Left cardiac atrium (tissue), 4 donors: ENCODE measurements at places on chromosomes 2 and 18. TPM values are rescaled to one million over a fixed set of nuclear protein-coding genes. Genes with fewer than 3 reads are reported as not detected.

CCDC178 gene
- total RNA-seq: 1.4 TPM

ABCB11 gene
- 0.37 TPM for total RNA-seq

ANKRD29 gene
- 4.7 TPM for total RNA-seq

MALL gene
- total RNA-seq: 39.1 TPM

DNA sequence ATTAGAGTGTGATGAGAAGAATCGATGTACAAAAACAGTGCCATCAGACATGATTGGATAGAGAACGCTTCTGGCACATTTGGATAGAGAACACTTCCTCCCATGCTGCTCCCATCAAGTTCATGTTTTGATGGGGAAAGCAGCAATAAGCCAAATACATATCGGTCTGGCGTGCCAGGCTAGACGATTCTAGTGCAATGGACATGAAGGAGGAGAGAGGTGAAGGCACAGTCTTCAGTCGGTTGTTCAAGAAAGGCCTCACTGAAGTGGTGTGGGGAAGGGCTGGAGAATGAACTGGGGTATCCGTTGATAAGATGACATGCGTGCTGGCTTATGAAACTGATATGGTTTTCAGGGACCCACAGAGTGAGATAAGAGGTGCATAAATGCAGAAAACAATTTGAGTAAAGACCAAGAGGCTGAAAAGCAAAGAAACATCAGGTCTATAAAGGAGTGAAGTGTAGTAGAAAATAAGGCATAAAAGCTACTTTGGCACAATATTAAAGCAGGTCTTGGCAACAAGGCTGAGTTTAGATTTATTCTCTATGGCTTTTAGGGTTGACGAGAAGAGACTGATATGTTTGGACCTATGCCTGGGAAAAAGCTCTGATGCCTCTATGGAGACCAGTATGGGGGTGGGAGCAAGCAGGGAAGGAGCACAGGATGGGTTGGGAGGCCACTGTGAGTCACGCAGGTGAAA, 117.6 kb upstream of the PIEZO2 start:
- no peak for DNase-seq

DNA sequence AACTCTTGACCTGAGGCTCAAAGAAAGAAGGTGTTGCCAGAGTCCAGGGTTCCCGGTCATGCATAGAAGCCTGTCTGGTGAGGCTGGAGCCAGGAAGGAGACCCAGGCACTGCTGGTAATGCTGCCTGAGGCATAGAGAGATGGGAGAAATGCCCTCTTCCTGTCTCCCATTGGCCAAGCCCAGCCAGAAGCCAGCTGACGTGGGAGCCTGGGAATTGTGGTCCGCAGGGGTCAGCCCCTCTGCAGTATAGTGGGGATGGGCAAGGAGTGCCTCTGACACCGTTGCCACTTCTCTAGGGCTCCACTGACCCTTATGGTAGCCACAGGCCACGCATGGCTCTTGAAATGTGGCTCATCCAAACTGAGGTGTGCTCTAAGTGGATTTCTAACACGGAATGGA, 95.7 kb downstream of the CTIF start:
- no peak for DNase-seq

- DNase-seq: no peak
These were observed 178.9 kb downstream of the CAPN13 start for GRCh38 chr2:30628341-30628740.

GRCh38 chr18:5891854-5892215, 3.5 kb downstream of the TMEM200C start:
- DNase-seq: no peak

HJURP gene
- 1.1 TPM for total RNA-seq

KIAA2012 gene
- total RNA-seq: not detected

SMYD1 gene
- total RNA-seq: 116 TPM

ALPG gene
- not detected for total RNA-seq

DNA sequence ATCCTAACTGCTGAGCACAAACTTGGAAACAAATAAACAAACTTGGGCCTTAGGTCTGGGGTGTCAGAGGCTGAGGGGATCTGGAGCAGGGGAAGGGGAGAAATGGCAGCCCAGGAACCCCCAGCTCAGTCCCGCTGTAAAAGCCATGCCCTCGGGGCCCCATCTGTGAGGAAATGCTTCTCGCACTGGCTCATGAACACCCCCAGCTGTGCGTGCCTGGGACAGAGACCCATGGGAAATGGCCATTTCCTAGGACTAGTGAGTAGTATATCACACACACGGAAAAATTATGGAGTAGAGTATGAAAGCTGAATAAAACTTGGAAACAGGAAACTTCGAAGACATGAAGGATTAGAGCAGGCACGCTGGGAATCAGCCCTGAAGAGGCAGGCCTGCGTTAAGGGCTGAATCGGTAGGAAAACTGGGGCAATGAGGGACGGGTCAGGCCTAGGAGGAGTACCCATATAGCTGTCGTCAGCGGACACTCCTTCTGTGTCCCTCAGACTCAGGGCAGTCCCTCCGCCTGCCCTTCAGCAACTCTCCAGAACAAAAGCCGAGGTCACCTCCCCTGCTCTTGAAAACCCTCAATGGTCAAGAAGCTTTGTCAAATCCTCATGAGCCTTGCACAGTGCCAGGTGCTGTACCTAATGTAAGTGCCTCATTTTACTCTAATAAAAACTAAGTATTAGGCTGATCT, 120.8 kb upstream of the ODC1 start:
- no peak for DNase-seq

POTEC gene
- total RNA-seq: not detected

- no peak for DNase-seq
These were observed 282.8 kb downstream of the AGPS start for GRCh38 chr2:177675350-177675821.

DNA sequence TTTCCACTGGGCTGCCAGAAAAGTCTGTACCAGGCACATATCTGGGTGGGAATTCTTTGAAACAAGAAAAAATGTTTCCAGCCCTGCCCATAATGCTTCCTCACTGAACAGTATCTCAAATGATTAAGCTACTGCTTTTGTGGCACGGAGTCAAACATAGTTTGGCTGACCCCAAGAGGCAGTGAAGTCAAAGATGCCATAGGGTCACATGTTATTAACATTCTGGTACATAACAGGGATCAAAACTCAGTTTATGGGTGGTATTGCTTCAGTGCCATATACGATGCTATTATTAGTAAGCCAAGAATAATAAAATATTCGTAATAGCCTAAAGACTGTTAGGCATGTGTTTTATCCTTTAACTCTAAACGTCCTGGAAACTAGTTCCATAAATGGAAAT, 112.4 kb downstream of the FEZ2 start:
- peak; percentile 44 for DNase-seq

DNA sequence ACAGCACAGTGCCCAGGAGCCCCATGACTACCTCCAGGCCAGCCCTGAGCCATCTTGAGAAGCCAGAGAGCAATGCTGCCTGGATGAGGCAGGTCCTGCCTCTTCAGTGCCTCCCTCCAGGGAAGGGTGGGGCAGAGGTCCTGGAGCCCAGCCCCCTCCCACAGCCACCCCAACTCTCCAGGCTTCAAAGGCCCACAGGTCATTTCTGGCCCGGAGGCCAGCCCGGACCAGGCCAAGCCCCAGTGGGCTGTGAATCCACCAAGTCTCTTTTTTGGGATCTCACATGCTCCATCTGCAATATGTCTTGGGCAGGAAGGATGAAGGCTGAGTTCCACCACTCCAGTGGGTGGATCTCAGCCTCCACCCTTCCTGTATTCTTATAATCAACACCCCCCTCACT, 36.7 kb downstream of the SDC1 start:
- no peak for DNase-seq

DNA sequence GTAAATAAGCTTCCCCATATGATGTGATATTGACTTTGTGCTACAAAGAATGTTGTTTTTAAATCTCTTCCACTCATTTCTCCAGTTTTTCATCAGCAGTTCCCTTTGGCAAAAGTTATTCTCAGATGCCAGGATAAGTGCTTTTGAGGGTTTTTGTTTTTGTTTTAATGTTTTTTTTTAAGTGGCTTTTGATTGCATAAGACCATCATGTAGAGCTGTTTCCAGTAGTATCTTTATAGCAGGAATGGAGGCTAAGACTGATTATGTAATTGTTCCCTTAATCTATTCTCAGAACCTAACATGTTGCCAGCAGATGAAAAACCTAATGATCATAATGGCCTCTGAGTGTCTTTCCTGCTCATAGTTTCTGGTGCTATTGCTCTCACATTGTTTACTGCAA, 77.9 kb downstream of the CABLES1 start:
- no peak for DNase-seq

GAD1 gene
- total RNA-seq: not detected

ST6GAL2 gene
- total RNA-seq: 1.7 TPM

GRCh38 chr2:6771634-6772611, 93.8 kb downstream of the CMPK2 start:
- DNase-seq: peak; percentile 30

DNA sequence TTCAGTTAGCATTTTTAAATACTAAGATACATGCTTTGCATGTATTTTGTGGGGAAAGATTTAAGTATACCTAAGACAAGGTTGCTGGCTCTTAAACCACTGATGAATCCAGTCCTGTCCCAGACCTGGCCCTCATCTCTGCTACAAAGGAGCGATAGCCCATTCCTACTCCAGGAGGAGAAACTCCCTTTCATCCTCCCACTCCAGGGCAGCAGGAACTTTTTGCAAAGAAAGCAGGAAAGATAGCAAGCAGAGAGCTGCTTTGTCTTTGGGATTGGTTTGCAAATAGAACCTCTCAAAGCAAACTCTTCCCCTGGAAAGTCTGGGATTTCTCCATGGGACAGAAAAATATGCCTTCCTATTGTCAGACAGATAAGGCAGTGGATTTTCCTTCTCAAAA, 43.6 kb upstream of the COPS8 start:
- no peak for DNase-seq

DNA sequence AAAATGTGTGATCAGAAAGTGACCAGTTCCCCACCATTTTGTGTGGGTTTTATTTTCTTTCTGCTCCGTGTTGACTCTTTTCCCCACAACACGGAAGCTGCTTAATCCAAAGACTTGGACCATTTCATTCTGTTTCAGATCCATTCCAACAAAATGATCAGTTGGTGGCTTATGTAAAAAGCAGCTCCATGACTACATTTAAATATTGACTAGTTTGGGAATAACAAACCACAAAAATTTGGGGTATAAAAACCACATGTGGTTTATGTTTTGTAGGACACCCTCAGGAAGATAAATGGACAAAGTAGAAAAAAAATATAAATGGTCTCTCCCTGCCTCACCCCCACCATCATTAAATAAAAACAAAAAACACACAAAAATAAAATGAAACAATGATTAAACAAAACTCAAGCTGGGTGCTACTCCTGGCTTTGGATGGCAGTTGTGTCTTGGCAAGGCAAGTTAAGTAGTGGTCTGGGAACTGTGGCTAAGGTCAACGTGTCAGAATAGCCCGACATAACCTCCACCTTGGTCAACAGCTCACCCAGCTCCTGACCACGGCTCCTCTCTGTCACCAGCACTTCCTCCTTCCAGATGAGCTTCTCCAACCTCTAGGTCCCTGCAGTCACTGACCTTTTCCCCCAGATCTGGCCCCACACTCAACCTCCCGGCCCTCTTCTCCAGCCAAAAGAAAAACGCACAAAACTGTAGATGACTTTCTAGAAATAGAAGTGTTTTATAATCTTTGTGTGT, 12.8 kb upstream of the WIPF1 start:
- DNase-seq: no peak

GRCh38 chr2:240557808-240558207, at the start of gene ANKMY1:
ANKMY1 (minus strand) TSS chr2:240557988; CDS start chr2:240557335, 653 bp downstream.
- peak; percentile 84 for DNase-seq

DNA sequence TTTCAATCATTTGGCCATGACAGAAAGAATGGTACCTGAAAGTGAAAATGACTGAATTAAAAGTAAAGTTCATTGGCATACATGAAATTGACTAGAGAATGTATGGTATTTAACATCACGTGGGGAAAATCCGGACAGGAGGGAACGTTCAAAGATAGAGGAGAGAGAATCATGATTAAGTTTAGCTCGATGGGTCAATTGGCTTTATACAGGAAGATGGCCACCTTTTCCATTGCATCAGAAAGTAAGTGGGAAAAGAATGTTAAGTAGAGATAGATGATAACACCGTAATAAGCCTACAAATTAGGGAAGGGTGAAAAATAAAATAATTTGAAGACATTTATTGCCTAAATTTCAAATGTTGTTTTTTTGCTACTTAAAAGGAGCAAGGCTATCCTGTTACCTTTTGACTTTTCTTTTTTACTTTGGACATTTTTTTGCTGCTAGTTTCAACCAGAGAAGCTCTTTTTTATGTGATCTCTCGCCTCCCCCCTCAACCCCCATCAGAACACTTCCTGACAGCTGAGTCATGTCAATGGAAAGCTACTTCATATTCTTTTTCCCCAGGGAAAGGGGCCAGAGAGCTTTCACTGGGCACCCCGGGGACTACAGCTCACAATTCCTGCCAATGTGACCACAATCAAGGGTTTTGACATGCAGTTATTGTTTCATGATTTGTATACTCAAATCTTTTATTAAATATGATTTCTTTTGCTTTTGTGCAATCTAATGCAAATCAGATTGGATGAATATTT, 767 bp upstream of the CCDC102B start:
- peak; percentile 21 for DNase-seq

DNA sequence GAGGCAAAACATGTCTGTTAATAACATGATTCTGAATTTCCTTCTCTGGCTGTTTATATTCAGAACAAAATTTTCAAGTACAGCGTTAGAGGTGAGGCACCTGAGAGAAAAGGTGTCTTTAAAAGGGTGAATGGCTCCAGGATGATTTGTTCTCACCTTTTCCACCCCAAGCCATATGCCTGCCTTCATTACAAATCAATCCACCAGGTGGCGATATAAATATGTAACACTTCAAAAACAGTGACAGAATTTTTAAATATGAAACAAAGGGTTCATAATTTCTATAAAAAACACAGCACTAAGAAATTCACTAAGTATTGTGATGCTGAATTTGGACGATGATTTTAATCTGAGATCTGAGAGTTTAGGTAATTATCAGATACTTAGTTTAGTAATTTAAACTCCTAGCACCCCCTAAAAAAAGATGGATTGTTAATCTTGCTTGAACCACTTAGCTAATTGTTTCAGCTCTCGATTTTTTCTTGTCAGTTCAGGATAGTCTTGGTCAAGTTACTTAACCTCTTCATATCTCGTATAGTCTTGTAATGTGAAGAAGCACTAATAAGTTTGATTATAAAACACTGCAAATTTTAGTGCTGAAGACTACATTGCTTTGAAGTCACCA, 528.8 kb downstream of the CPS1 start:
- no peak for DNase-seq

SCN3A gene
- total RNA-seq: 1.1 TPM

GRCh38 chr2:109091526-109091925, 37.5 kb upstream of the SH3RF3 start:
- no peak for DNase-seq

DNA sequence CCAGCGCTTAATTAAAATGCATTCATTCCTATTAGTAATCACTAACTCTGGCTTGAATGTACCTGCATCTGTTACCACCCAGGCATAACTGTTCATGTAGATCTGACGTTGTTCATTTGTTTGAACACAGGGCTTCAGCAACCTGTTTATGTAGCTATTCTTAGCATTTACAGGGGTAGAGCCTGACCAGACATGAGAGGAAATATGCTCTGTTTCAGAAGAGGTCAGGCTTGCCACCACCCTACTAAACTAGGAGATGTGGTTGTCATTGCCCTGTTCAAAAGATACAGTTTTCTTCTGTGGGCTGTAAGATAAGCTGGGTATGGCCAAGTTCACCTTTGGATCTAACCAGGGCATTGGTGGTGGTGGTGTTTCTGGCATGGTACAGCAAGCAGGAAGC, 8.8 kb downstream of the MGAT5 start:
- DNase-seq: no peak
